D721Med (cell line): ENCODE measurements at places on chromosomes 1 and 21.

DNA sequence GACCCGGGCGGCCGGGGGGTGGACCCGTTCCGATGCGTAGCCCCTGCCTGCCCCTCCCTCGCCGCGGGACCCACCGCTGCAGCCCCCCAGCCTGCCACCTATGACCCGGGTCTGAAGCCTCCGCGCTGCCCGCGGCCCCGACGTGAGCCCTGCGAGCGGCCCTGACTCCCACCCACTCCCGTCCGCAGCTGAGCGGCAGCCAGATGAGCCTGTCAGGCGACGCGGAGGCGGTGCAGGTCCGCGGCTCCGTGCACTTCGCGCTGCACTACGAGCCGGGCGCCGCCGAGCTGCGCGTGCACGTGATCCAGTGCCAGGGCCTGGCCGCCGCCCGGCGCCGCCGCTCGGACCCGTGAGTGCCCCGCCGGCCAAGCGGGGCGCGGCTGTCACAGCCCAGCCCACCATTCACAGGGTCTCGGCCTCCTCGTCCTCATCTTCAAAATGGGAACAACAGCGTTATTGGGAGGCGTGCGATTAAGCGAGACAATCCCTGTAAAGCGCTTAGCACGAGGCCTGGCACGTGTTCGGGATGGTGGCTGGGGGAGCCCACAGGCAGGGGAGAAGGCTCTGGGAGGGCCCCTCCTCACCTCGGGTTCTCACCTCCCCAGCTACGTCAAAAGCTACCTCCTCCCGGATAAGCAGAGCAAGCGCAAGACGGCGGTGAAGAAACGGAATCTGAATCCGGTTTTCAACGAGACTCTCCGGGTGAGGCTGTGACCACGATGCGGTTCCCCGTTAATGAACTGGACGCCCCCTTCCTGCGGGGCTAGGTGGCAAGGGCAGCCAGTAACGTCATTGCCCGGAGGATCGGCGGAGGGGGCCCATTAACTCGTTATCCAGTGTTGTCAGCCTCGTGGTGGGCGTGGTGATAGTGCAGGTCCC lies 8.2 kb downstream of the SYTL1 start:
- DNase-seq = peak; percentile 71

- DNase-seq = no peak
Observed at GRCh38 chr1:228145463-228146416, 4.0 kb upstream of the GJC2 start.

DNA sequence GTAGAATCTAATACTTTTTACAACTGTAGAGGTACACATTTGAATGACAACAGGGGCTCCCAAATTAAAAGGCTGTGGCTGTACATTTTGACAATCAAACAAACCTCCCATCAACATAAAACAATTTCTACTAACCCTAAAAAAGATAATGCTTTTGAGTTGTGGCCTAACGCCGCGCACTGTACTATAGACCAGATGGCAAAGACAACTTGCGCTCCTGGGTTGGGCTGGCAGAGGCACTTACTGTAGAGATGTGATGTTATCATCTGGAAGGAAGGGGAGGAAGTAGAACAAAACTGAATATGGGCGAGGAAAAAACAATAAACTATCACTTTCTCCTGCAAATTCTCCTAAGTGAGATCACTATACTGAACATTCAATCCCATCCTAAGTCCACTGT lies 26.1 kb downstream of the SPRTN start:
- no peak for DNase-seq

DNA sequence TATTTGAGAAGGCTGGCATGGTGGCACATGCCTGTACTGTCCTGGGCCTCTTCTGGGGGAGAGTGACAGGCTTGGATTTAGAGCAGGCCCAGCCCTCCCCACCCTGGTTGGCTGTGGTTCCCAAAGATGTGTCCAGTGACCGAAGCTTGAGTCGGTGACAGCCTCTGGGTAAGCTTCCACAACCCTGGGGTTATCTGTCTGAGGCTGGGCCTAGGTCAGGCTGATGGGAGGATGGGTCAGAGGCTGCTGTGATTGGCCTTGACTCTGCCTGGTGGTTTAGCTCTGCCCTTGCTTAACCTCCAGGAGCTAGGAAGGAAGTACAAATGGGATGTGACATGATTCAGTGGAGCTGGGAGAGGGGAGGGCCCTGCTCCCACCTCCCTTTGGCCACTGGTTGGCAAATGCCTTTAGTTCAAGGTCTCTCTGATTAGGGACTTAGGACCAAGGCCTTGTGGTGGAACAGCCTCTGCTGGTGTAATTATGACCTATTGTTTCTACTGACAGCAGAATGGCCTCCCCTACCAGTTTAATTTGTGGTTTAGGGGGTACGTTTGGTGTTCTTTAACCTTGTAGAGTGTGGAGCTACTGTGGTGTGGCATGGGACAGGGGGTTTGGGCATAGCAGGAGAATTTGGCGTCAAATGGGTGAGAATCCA lies 16.6 kb downstream of the NUDC start:
- no peak for DNase-seq

- DNase-seq = no peak
Observed at GRCh38 chr1:164914208-164914607, 355.2 kb downstream of the PBX1 start.

- no peak for DNase-seq
Observed at GRCh38 chr1:17039522-17039921, 14.3 kb downstream of the SDHB start.

- DNase-seq = no peak
Observed at GRCh38 chr21:32994305-32994704, 31.4 kb upstream of the OLIG2 start.

GRCh38 chr1:84327830-84328229 lies 26.3 kb downstream of the SAMD13 start:
- DNase-seq = no peak

- DNase-seq = no peak
Observed at GRCh38 chr1:19866758-19867157, 15.4 kb upstream of the OTUD3 start.

GRCh38 chr1:3463891-3464648 lies 9.6 kb downstream of the ARHGEF16 start:
- DNase-seq = no peak

GRCh38 chr1:156659661-156659987 lies 17.6 kb downstream of the NES start:
- DNase-seq = no peak

DNA sequence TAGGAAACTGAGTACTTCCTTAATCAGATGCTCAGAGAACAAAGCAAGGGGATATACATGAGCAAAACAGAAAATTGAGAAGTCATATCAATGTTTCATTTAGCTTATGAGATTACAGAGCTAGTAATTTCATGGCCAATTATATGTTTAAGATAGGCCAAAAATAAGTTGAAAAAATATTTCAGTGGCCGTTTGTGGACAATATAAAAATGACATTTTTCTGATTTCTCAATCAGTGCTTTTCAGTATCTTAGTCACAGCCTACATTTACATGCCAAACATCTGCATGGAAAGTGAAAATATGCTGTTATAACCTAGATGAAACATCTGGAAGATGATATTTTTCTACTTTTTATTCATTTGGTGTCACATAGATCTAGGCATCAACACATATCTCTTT lies 192.5 kb downstream of the HLX start:
- no peak for DNase-seq

GRCh38 chr1:195831789-195832188 lies 776.5 kb downstream of the KCNT2 start:
- no peak for DNase-seq

DNA sequence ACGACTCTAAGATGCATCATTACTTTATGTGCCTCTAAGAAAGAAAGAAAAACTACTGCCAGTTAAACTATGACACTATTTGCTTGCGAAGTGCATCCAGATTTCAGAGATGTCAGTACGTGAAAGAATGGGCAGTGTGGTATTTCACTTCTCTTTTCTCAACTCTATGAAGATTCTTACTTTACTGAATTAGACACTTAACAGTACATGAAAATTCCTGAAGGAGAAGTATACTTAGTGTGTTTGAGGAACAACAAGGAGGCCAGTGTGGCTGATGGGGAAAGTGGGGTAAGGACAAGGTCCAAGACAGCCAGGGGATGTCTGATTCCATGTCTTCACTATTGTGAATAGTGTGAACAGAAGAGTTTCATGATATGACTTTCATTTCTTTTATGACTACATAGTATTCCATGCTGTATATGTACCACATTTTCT lies 53.9 kb upstream of the HSD17B7 start:
- DNase-seq = no peak

GRCh38 chr1:194225821-194226220 lies 1039.4 kb upstream of the B3GALT2 start:
- no peak for DNase-seq

DNA sequence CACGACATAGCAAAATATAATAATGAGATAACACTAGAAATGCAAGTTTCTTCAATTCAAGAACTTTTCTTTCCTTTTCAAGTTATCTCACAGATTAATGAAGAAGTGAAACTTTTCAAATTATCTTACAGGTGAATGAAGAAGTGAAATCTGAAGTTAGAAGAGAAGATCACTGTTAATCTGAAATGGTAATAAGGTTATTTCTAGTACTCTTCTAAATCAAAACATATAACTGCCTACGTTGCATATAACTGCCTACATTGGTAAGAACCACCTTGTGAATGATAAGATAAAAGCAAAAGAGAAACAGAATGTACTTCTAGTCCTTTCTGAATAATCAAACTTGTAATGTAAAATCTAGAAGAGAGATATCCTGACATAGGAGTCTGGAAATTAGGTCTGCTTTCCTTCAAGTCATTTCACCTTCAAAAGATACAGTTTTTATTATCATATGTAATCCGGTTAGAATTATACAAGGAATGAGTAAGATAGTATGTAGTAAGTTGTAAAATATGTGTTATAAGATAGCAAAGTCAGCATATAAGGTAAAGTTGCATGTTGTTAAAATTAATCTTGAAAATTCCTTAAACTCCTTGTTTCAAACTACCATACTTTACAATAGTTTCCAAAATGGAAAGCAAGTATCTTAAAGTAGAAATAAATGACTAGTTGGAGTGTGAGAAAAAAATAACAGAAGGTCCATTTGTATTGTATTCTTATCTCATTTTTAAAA lies 522.4 kb upstream of the ZRANB2 start:
- no peak for DNase-seq

GRCh38 chr1:64980745-64981600 lies 14.6 kb upstream of the JAK1 start:
- no peak for DNase-seq

GRCh38 chr1:223770621-223771315 lies 58.4 kb downstream of the CAPN2 start:
- no peak for DNase-seq

DNA sequence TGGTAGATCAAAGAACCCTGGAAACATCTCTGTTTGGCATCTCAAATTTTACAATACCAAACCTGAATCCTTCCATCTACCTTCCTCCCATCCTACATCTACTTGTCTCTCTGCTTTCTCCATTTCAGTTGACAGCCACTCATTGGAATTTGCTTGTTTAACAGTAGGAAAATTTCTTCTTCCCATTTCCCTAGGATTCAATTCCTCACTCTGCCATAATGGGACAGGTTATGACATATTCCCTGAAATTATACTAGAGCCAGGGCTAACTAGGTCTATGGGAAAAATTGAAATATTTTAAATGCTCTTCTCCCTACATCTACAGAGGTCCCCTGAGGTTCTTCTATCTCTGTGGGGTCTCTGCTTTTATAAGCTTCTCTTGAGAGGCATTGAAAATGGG lies 257.7 kb downstream of the KCNH1 start:
- no peak for DNase-seq

DNA sequence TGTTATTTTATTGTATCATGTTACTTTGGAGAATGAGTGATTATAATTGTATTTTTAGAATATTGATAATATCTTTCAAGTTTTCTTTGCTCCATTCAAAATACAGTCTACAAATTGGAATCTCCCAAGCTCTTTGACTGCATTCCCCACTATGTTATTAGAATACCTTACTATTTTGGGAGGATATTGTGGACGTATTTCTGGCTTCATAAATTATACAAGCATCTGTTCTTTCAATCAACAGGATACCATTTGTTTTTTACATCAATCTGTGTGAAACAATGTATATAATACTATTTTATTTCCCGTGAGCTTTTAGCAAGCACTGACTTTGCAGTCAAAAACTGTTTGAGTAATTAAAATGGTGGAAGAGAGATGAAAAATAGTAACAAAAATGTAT lies 226.5 kb downstream of the PTPRC start:
- no peak for DNase-seq

GRCh38 chr1:150180474-150180873 lies 30.8 kb downstream of the PLEKHO1 start:
- DNase-seq = no peak

GRCh38 chr1:220300442-220301121 lies 28.3 kb upstream of the RAB3GAP2 start:
- DNase-seq = no peak

- DNase-seq = peak; percentile 63
Observed at GRCh38 chr1:176880955-176881595, 283.4 kb downstream of the ASTN1 start.

DNA sequence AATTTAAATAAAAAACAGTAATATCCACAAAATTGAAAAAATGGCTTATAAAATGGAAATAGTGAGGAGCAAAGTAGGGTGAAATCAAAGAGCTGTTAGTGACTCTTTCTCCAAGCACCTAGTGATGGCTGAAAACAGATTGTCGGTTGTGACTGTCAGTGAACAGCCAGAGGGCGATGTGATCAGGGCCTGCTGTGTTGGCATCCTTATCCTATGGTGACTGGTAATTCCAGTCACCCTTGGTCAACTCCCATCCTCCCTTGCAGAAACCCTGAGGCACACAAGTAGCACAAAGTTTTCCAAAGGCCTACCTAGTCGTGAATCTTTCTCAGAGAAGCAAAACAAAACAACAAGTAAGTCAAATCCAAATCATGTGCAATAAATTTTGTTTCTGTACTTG lies 599.8 kb upstream of the CXADR start:
- no peak for DNase-seq

- DNase-seq = no peak
Observed at GRCh38 chr1:54885237-54885679, 1.7 kb downstream of the DHCR24 start.

GRCh38 chr1:178551940-178552339 lies 39.0 kb downstream of the TEX35 start:
- no peak for DNase-seq

GRCh38 chr21:35091496-35091895 lies 42.4 kb upstream of the RUNX1 start:
- no peak for DNase-seq

- no peak for DNase-seq
Observed at GRCh38 chr1:89589515-89589914, 43.4 kb upstream of the LRRC8C start.

- no peak for DNase-seq
Observed at GRCh38 chr1:1309251-1310108, 1.1 kb downstream of the PUSL1 start.

GRCh38 chr1:59977075-59977410 lies 50.5 kb upstream of the CYP2J2 start:
- DNase-seq = no peak

GRCh38 chr1:171852272-171852671 lies 11.0 kb downstream of the DNM3 start:
- DNase-seq = no peak

- no peak for DNase-seq
Observed at GRCh38 chr1:185017338-185017737, 28.0 kb upstream of the RNF2 start.

GRCh38 chr1:155706139-155706538 lies 17.2 kb downstream of the DAP3 start:
- DNase-seq = no peak

GRCh38 chr1:63453232-63453631 lies 69.8 kb downstream of the ITGB3BP start:
- DNase-seq = no peak
